ENCODE measurements at places on chromosomes 6 and 20.

DNA sequence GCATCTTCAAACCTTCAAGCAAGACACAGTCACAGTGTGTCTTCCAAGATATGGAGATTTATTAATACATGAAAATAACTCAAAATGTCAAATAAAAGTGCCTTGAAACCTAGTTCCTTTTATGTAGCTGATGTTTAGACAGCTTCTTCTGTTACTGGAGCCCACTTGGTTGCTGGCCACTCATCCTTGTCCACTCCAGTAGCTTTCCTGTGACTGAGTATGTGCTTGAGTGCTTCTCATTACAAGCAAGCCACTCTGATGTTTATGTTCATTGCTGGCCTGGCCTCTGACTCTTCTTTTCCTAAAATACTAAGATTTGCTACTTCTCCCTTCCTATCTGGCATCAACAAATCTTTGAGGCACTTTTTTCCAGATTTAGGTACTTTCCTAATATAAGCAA is 545.2 kb upstream of the MAN1A1 start:
- DNase-seq = no peak

DNA sequence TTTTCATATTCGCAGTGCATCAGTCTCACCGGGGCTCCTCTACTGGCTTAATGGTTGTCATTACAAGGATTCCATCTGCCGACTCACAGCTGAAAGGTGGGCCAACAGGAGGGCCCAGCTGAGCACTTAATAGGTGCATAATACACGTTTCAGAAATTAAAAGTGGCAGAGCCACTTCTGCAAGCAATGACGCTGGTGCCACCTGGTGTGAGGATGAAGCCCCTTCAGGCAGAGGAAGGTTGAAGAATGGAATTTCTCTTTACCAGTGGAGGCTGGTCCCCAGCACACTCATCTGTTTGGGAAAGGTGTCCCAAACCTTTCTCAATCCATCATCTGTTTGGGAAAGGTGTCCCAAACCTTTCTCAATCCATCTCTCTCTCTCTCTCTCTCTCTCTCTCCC is 8.2 kb upstream of the STMND1 start:
- DNase-seq = no peak

GRCh38 chr20:43124241-43124640 is 65.5 kb downstream of the PTPRT start:
- no peak for DNase-seq

GRCh38 chr6:157312757-157313156 is 10.6 kb downstream of the TMEM242 start:
- no peak for DNase-seq

DNA sequence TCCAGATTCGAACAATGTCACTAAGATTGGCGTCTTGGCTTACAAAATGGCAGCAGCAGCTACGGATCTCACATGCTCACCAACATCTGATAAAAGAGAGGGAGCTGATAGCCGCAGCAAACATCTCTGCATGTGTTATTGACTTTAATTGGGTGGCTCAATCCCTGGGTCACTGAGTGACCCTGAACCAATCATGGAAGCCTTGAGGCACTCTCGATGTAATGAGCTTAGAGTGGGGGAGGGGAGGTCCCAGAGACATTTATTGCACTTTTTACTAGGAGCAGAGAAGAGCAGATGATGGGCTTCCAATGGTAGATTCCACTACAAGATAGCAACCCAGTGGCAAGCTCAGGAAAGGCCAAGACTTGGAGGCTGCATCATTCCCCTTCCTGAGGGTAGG is 238.7 kb downstream of the BMP7 start:
- no peak for DNase-seq

GRCh38 chr6:75643173-75643572 is 41.5 kb downstream of the SENP6 start:
- no peak for DNase-seq

- no peak for DNase-seq
Observed at GRCh38 chr6:24848461-24848860, 49.7 kb upstream of the ARMH2 start.

DNA sequence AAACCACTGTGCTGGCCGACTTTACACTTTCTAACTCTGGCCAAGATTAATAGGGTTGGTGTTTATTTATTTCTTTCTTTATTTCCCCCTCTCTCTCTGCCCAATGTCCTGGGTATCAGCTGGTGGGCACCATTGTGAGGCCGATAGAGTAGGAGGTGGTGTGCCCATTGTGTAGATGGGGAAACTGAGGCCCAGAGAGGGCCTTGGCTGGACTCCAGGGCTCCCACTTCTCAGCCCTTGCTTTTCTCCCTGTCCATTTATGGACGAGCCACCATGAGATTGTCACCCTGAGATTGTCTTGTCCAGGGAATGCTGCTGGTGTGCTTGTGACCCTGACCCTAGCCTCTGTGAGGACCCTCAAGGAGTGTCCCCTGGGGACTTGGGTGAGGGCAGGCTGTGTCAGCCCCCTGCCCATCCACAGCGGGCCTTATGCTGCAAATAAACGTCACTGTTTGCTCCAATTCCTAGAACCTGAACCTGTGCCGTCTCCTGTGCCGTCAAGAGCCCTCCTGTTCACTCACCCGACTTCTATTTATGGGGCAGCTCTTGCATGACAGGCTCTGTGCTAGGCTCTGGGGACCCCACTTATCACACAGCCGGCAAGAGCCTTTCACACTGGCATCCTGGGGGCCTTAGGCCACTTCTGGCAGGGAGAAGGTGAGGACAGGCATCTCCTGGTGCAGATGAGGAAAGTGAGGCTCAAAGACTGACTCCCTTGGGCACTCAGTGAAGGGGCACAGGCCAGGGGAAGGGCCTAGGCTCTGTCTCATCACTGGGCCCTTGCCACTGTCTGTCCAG is 24.8 kb downstream of the SUN5 start:
- DNase-seq = no peak

DNA sequence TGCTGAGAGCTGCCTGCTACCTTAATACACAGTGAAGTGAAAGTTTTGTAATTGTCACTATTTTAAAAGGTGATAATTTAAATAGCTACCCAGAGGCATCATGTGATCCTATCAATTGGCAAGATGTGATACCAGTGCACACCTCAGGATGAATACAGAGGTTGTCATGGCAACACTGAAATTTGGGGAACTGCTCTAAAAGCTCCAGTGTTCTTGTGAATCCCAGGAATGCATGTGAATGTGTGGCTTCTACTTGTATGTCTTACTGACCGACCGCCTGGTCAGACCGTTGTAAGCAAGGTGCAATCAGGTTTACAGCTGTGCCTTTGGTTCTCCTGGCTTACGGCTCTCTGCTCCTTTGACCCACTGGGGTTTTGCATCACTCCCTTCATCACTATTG is 146.3 kb upstream of the GJE1 start:
- DNase-seq = no peak

- no peak for DNase-seq
Observed at GRCh38 chr6:107152638-107153430, 37.5 kb upstream of the BEND3 start.

GRCh38 chr20:57620274-57620990 is at the start of gene ZBP1:
TSS of gene ZBP1 (minus strand) at chr20:57620426. CDS start at chr20:57620295, 131 bp downstream.
- DNase-seq = no peak

DNA sequence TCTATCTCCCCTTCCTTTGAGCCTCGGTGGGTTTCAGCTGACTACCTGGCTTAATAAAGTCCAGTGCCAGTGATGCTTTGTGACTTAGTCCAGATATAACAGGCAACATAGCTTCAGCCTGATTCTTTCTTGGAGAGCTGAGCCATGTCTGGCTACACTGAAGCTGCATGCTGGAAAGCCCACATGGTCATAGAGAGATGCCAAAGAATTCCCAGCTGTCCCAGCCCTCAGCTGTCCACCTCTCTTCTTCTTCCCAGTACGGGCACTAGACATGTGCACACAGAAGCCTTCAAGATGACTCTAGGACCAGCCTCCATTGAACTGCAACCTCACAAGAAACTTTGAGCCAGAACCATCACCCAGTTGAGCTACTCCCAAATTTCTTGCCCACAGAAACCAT is 154.1 kb upstream of the MYLIP start:
- no peak for DNase-seq

DNA sequence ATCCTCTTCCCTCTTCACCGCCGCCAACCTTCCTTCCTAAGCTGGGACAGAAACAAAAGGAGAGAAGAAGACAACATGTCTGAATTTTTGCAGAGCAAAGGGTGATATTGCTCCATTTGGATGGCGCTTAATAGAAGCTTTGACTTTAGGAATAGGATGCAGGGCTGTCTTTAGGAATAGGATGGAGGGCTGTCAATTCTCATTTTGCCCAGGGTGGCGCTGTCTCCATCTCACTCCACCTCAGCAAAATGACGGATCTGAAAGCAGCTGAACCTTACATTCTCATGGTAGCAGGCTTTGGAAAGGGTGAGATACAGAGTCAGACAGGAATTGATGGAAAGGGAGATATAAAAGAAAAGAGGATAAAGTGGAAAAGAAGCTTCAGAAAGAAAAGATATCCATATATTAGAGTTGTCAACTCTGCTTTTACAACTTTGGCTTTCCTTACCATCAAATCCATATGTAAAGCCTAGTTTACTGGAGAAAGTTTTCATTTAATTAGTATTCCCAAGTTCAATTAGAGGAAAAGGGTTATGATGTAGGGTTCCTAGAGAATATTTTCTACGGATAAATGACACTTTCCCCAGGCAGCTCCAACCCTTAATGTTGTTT is 2.4 kb downstream of the MTCL3 start:
- peak; percentile 72 for DNase-seq

- no peak for DNase-seq
Observed at GRCh38 chr6:82889143-82889542, 176.5 kb downstream of the UBE3D start.

- DNase-seq = peak; percentile 25
Observed at GRCh38 chr6:113936093-113936934, 34.6 kb downstream of the HDAC2 start.

DNA sequence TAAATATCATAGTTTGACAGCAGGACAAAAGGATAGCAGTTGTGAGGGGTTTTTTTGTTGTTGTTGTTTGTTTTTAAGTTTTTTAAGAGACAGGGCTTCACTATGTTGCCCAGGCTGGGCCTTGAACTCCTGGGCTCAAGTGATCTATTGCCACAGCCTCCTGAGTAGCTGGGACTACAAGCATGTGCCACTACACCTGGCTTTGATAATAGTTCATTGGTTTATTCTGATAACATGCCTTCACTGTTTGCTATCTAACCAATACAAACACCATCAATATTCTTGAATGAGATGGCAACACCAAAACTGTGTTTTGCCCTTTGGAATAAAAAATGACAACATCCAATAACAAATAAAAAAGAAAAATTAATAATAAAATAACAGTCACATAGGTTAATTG is 41.2 kb downstream of the FAM184A start:
- no peak for DNase-seq

- DNase-seq = no peak
Observed at GRCh38 chr20:48739395-48740291, 88.2 kb downstream of the PREX1 start.

DNA sequence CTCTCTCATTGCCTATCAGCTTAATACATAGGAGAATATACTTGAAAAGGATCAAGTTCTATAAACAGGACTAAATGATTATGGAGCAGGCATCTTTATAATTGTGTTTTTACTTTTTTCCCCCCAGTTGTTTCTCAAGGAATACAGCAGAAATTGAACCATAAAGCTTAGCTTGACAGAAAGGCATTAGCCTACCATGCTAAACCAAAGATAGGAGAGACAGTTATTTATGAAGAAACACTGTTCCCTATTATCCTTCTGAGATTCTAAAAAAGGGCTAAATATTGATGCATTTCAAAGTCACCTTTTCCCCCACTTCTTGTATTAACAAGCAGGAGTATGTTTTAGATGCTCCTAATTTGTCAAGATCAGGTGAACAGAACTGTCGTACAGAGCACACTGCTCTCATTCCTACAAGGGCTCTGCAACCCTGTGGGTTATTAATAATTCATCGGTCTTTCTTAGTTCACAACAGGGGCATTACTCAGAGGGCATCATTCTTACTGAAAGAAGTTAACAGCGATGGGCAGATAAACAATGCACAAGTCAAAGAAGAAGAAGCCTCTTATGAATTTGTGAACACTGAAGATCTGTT is 38.7 kb downstream of the PRKN start:
- no peak for DNase-seq

DNA sequence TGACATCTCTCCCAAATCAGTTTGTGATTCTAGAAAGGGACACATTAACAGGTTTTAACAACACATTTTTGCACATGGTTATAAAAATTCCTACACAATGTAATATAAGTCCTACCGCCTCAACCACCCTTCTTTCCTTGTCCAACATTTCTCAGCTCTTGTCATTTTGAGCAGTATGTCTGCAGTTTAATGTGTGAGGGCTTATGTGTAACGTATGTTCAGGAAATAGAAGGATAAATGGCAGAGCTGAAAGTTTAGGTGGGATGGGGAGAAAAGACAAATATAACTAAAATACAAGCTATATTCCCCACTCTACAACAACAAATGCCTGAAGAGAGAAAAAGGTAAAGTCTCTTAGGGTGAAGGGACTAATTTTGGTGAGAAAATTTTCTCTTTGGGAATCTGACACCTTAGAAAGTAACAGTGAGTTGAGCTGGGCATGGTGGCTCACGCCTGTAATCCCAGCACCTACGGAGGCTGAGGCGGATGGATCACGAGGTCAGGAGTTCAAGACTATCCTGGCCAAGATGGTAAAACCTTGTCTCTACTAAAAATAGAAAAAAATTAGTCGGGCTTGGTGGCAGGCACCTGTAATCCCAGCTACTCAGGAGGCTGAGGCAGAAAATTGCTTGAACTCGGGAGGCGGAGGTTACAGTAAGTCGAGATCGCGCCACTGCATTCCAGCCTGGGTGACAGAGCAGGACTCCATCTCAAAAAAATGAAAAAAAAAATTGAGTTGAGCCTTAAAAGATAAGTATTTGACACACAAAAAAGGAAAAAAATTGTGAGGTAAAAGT is 5.1 kb downstream of the PNRC1 start:
- no peak for DNase-seq

DNA sequence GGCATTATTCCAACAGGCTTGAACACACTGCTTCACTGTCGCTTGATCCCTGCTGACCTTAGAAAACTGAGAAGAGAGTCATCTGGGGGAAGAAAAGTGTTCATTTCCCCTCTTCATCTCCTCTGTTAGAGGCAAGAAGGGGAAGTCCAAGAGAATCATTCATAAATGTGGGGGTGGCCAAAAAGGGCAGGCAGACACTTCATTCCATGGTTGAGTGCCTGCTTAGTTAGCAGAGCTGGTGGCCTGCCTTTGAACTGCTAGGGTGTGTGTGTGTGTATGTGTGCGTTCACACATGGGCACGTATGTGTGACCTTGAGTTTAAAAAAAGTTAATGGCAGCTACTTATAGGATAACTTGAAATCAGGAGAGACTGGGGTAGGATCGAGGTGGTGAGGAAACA is 39.4 kb upstream of the RFPL4B start:
- DNase-seq = no peak

- DNase-seq = no peak
Observed at GRCh38 chr6:38119516-38119915, 300.0 kb downstream of the ZFAND3 start.

GRCh38 chr20:32764005-32764960 is 2.1 kb downstream of the DNMT3B start:
- no peak for DNase-seq

Measured in BE2C (cell line).